ENCODE measurements at places on chromosomes 2 and 18.
A peak's percentile ranks its signal among the peaks of the same experiment; 100 is the strongest.

- no peak for DNase-seq
These were observed 267.0 kb downstream of the SRBD1 start for GRCh38 chr2:45344071-45344470.

- no peak for DNase-seq
These were observed 28.3 kb downstream of the C18orf54 start for GRCh38 chr18:54386043-54386442.

GRCh38 chr2:117058366-117058765 lies 756.1 kb upstream of the DDX18 start:
- DNase-seq: no peak

GRCh38 chr2:11863103-11863502 lies 116.7 kb downstream of the LPIN1 start:
- DNase-seq: no peak

DNA sequence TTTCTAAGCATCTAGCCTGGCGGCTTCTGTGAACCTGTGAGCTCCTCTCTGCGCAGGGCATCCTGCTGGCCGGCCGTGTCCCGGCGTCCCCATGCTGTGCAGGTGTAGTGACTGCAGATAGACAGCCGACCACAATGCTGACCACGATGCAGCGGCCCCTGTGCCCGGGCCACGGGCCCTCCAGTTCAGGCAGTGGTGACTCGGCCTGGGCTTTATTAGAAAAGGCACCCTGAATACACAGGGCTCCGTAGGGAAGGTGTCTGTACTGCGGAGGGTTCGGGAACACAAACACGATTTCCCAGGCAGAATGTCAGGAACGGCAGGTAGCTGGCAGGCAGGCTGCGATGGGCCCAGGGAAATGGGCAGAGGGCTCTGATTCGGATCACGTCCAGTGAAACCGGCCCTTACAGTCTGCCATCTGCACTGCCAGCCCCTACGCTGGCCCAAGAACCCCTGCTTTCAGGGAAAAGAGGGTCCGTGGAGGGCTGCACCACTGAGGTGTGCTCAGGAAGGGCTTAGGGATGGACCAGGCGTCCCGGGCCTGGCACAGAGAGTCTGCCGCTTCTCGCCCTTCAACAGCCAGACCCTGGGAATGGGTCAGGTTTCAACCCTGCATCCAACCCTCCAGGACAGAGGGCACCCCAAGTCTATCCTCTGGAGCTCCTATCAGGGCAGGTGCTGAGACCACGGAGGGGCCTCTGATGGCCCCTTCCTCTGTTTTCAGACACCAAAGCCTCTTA lies 196.5 kb downstream of the HDAC4 start:
- DNase-seq: no peak

- DNase-seq: peak; percentile 88
These were observed 86.4 kb upstream of the MAP4K3 start for GRCh38 chr2:39523308-39524044.

- peak; percentile 80 for DNase-seq
These were observed 53.6 kb downstream of the HK2 start for GRCh38 chr2:74887445-74887951.

DNA sequence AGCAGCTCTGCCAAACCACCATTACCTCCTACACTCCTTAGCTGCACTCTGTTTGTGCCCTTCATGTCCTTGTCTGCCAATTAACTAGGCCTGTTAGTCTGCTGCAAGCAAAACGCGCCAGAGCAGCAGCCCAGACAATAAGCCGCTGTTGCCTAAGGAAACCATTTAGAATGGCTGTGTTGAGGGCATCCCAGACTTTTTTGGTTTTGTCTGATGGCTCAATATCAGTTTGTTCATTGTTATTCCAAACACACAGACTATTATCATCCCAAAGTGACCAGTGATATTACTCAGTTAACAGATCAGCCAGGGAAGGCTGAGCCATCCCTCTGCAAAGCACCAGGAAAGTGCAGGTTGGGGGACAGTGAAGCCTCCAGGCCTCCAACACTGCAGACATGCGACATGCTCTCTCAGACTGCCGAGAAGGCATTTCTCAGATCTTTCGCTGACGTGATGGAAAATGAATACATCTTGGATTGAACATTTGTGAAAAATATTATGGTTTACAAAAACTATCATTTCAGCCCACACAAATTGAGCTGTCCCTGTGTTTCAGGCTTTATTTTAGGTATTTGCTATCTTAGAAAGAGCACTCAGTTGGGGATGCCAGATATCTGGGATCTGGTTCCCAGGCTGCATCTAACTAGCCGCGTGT lies 182.0 kb upstream of the HNRNPA3 start:
- DNase-seq: no peak

- peak; percentile 61 for DNase-seq
These were observed 26.8 kb upstream of the LDLRAD4 start for GRCh38 chr18:13191779-13192178.

DNA sequence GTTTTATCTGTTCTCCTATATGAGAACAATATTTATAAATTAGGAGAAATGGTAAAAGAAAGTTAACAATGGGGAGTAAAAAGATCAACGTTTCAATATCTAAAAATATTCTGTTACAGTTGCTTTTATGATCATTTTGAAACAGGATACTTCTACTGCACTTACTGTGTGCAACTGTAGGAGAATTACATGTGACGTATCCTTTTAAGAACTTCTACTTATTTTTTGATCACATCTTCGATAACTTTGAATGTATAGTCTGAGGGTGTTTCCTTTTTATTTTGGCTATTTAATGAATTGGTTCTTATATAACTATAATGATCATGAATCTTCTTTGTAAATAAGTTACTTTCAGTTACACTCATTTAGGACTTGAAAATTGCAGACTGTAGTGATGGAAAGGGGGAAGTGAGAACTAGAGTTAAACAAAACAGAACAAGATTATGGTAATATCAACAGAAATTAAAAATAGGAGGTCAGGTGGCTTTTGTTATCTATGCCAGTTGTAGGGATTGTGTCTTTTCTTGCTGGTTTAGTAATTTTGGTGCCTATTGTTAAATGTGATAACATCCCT lies 109.9 kb downstream of the MSTN start:
- no peak for DNase-seq

DNA sequence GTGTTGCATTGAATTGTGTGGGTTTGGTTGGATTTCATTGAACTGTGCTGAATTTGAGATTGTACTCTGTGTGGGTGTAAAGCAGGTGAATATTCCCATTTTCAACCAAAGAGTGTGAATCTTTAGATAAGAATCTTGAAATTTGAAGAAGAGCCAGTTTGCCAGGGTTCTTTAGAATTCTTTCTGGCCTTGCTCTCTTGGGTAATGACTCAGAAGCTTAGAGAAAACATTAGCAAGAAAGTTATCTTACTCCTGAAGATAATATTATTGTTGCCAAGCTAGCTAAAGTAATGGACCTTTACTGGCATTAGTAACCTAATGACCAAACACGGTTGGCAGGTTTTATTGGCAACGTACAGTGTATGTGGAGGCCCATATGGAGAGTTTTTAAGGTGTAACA lies 46.4 kb upstream of the SIX3 start:
- peak; percentile 41 for DNase-seq

DNA sequence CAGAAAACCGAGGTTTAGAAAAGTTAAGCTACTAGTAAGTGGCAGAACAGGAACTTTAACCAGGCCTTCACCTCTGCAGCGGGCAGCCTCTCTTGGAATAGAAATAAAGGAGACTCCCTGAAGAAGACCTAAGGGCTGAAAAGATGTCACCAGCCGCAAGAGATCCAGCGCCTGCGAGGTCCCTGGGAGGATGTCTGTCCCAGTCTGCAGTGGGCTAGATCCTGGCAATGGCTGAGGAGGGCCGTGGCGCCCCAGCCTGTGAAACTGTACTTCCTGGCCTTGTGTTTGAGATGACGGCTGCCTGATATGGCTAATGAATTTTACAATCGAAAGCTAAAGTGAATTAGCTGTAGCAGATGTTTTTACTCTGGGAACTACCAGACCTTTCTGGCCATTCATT lies 300.6 kb upstream of the SALL3 start:
- no peak for DNase-seq

DNA sequence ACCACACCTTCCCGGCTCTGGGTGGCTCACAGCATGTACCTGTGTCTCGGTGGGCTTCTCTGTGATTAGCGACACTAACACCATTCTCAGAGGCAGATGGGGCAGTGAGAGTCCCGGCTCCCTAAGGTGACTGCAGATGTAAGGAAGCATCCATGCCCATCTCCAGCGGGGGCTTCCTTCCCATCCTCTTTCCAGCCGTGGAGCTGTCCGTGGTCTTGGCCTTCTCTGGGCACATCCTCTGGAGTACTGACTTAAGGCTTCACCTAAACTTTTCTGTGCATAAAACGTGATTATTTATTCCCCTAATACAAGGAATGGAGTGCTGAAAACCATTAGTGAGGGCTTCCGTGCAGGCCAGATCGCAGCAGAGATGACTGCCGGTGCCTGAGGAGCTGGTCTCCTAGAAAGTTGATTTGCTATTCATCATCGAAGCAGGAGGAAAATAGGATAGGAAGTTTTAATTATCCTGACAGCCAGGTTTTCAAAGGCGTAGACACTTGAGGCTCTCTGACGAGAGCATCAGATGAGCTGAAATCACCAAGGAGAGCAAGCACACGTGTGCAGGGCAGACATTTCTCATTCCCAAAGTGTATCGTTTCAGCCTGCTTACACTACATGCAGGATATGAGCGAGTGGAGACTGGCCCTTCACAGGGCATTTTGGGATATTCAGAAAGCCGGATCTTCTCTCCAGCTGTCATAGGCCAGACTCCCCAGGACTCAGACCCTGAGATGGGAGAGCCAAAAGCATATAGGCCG lies 186.1 kb upstream of the SALL3 start:
- no peak for DNase-seq

DNA sequence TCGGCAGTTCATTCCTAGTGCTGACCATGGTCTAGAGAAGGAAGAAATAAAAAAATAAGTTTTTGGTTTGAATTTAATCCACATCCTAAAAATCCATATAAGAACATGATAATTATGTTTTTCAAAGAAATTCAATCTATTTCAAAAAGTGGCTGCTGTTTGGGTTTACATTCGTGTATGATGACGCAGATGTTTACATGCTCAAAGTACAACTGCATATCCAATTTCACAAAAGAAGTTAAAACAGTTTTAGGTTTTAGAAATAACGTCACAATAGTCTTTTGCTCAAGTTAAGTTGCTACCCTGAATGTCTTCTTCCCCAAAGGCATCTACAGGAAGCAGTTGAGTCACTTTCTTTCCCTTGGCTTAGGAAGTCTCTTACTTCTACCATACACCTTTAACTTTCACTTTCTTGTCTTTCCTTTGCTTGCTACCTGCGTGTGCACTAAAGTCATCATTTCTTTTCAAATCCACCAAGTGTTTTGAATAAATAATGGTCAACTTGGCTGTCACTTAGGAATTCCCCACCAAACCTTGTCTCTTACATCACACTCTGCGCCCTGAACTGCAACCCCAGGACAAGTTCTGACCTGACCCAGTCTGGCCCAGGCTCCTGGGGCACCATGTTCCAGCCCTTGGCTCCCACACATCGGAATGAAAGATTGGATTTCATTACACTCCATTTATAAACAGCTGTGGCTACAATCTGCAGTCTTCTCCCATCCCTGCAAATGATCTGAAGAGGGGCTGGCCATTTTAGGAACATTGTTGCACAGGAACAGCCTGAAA lies 28.4 kb downstream of the FAM237A start:
- no peak for DNase-seq

GRCh38 chr18:4107049-4107467 lies 348.0 kb downstream of the DLGAP1 start:
- DNase-seq: no peak

DNA sequence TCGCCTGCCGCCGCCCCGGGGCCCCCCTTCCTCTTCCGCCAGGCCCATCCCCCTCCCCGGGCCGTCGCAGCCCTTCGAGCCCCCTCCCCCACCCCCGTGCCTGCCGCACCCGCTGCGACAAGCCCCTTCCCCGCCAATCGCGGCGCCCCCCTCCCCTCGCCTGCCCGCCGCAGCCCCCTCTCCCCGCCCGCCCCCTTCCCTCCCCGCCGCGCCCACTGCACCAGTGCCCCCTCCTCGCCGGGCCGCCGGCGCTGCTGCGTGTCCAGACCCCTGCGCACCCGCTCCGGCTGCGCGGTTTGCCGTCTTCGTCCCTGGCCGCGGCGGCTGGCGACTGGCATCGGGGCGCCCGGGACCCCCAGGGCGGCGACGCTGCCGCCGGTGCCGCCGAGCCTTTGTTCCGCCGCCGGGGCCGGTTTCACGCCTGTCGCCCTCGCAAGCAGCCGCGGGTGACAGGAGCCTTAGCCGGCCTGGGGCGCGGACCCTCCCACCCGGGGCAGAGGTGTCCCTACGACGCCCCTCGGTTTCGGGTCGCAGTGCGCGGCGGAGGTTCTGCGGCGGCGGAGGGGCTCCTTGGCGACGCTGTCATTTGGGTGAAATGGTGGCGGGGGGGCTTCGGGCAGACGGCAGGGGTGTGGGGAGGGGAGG lies 18.1 kb downstream of the GPC1 start:
- no peak for DNase-seq
